ENCODE measurements at places on chromosomes 12 and 14.

- DNase-seq, result peak; percentile 38
These were observed 925 bp downstream of the DICER1 start for GRCh38 chr14:95156161-95157047.

DNA sequence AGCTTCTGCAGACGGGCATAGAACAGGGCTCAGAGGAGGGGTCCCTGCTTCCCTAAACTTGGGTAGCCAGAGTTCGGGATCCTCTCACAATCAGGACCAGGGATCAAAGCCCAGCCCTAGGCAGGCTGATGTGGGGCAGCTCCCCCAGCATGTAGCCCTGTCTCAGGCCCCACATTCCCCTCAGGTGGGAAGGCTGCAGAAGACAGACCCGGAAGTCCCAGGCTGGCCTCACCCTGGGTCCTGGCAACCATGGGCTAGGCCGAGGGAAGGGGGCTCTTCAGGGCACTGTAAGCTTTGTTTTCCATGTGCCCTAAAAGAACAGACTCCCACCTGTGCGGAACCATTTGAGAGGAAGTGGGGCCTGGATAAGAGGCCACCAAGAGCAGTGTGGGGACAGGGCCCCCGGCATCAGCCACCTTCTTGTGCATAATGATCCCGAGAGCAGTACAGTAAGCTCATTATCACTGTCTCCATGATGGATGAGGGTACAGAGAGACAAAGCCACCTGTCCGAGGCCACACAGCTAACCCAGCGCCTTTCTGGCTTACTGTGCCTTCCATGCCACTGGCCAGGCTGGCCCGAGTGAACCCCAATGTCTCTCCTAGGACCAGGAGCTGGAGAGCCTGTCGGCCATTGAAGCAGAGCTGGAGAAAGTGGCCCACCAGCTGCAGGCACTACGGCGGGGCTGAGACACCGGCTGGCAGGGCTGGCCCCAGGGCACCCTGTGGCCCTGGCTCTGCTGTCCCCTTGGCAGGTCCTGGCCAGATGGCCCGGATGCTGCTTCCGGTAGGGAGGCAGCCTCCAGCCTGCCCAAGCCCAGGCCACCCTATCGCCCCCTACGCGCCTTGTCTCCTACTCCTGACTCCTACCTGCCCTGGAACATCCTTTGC lies 11.5 kb downstream of the CHGA start:
- DNase-seq, result no peak

- DNase-seq, result no peak
These were observed 208.8 kb upstream of the LRFN5 start for GRCh38 chr14:41397926-41398325.

DNA sequence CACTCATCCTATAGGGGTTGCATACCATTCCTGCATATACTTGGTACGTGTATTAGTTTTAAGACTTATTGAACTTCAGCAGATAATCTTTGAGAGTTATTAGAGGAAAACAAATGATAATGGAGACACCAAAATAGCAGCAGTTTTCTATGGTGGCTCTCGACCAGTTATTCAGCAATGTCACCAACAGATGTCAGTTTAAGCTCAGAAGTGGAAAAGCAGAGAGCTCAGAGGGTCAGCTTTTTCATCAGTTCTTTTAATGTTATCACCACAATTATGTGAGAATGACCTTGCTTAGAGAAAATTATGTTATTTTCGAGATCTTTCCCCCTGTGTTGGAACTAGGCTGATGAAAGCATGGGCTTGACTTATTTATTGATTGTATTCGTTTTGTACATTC lies 32.0 kb downstream of the PTPN11 start:
- DNase-seq, result no peak

GRCh38 chr12:96497855-96498254 lies 8.5 kb downstream of the CFAP54 start:
- DNase-seq, result no peak

DNA sequence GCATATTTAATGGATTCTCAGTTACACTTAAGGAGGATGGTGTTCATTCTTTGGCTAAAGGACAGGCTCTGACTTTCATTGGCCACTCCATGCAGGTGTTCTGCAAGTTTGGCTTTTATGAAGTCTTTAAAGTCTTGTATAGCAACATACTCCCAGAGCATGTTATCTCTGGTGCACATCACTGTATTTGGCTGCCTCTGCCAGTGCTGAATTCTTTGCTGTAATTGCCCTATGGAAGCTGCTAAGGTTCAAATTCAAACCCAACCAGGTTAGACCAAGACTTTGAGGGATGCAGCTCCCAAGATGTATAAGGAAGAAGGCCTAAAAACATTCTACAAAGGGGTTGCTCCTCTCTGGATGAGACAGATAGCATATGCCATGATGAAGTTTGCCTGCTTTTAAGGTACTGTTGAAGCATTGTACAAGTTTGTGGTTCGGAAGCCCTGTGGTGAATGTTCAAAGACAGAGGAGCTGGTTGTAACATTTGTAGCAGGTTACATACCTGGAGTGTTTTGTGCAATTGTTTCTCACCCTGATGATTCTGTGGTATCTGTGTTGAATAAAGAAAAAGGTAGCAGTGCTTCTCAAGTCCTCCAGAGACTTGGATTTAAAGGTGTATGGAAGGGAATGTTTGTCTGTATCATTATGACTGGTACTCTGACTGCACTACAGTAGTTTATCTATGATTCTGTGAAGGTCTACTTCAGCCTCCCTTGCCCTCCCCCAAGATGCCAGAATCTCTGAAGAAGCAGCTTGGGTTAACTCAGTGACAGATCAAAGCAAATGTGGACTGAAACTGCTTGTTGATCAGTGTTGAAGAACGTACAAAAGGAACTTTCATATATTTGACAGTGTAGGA lies 19.4 kb downstream of the TMEM116 start:
- DNase-seq, result no peak

- DNase-seq, result no peak
These were observed 143.1 kb downstream of the ZNF664 start for GRCh38 chr12:124115976-124116690.

GRCh38 chr12:75727577-75727976 lies 216.2 kb upstream of the KRR1 start:
- DNase-seq, result no peak

DNA sequence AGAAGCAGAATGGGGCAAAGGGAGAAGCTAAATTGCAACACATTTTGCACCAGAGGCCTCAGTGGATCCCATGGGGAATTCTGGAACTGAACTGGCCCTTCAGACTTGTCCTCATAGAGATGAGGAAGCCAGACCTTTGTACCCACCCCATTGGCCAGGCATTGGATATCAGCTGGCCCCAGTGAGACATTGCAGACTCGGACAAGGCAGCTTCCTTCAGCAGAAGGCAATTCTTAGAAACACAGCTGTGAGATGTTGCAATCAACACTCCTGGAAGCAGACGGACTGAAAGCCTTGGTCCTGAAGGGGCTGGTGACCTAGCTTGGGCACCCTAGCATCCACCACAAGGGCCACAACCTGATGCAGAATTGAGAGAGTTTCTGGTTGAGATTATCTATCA lies 218.1 kb downstream of the MSRB3 start:
- peak; percentile 22 for DNase-seq

DNA sequence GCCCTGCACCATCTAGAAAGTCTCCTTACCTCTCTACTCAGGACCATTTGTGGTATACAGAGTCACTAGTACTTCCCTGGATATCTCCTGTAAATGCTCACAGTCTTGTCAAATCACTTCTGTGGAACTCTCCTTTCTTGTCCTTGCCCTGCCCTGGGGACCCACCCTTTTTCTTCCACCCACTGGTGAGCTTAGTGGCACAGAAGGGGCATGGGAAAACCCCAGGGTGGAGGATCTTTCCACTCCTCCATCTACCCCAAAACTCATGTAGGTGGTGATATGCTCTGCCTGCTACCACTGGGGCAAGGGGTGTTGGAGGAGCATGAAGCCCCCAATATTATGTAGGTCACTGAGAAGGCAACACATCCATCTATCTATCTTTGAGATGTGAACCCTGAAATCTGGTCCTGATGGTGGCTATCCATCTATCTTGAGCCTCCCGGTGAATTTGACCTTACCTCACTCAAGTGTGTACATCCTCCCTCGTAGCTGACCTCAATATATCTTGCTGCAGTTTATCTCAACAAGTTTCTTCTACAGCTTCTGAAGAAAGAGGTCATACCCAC lies 943 bp downstream of the TESPA1 start:
- DNase-seq, result no peak

DNA sequence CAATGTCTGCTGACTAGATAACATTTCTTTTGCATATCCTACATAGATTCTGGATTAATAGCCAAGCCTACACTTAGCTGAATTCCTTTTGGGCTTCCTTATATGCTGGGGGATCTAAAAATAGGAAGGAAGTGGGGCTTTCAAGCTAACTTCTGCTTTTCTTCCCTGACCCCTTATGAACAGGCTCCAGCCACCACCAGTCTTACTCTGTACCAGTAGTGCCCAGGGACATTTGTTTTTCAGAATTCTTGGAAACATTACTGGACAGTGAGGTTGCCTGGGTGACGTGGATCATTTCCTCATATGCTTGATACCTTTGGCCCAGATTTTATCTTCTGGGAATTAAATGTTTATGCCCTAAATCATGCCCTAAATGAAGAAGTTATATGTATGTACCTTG lies 55.9 kb upstream of the SRRM4 start:
- DNase-seq, result no peak

- peak; percentile 42 for DNase-seq
These were observed 27.0 kb upstream of the EEA1 start for GRCh38 chr12:92955997-92956663.

DNA sequence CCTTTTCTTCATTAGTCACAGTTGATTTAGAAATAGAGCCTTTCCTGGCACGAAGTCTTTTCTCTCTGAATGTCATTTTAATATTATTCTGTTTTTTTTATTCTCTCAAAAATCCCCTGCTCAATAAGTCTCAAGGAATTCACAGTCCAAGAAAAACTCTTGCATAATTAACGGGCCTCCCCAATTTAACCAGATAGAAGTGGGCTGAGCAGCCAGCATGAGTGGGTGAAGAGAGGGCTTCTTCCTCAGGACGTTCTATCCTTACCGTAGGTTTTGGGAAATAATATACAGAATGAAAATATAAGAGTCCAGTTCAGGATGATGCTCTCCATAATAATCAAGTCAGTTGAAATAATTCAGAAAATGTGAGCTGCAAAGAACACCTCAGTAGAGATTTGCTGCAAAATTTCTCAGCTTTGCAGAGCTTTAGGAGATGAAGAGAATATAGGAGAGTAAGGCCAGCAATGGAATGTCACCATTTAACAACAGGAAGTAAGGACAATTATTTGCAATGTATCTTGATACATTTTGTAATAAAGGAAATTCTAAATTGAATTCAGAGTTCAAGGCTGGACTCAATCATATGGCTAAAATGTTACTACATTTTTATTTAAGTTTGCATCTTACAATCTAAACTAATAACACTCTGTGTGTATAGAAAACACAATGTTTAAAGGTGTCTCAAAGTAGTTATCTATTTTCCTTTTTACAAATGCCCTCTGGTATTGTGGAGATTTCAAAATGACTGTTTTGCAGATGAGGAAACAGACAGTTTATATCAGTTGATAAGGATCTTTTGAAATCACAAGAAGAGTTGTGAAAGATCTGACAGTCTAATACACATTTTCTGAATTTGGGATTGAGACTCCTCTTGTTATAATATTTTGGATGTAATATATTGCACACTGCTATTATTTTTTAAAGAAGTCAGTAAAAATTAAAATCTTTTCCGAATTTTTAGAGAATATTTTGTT lies 1724.1 kb upstream of the SEL1L start:
- no peak for DNase-seq

DNA sequence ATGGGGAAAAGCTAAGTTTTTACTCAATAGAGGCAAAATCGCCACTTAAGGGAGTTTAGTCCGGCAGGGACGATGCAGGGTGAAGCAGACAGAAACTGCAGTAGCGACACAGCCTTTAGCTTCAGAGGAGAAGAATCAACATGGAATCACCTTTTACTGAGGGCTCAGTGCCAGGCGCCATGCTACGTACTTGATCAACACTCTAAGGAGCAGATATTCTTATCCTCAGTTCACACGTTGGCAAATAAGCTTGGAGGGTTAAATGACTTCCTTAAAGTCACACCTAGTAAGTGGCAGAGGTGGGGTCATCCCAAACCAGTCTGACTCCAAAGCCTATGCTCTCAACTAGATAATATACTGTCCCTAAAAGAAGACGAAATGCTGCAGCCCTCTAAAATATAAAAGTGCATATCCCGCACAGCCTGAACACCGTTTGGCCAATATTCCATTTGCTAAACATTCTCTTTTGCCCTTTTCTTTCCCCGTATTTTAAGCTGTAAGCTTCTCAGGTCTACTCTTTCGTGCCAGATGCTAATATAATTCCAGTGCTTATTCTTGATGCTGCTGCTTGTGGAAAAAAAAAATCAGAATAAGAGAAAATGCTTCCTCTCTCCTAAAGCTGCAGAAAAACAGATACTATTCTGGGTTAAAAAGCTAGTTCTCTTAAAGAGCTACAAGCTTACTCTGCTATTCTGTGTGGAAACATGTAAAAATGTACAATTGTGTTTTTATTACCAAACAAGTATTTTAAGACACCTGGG lies 10.9 kb downstream of the CCDC92 start:
- DNase-seq, result no peak

GRCh38 chr12:111014547-111014946 lies 94.2 kb upstream of the MYL2 start:
- no peak for DNase-seq

GRCh38 chr12:27429606-27430005 lies 16.9 kb upstream of the SMCO2 start:
- DNase-seq, result no peak

DNA sequence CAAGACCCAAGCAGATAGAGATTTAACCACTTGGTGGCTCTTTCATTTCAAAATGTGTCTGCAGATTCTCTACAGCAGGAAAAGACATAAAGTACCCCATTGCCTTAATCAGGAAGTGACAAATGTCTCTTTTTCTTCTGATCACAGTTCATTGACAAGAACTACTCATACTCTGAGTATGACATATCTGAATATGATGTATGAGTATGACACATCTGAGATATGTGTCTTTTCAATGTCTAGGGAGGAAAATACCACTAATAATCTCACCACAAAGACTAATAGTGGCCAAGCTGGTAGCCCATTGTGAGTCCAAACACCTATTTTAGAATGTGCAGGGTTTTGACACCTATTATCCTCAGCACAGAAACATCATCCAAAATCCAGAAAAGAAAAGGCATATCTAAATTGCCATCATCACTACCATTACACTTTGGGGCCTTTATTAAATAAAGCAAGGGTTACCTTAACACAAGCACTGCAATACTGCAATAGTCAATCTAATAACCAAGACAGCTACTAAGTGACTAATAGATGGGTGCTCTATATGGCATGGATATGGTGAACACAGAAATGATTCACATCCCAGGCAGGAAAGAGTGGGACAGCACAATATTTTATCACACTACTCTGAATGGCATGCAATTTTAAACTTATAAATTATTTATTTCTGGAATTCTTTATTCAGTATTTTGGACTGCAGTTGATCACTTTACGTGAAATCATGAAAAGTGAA lies 243.7 kb upstream of the FAR2 start:
- DNase-seq, result no peak

GRCh38 chr14:84555493-84555892 lies 974.5 kb upstream of the FLRT2 start:
- DNase-seq, result no peak

- DNase-seq, result no peak
These were observed 103.8 kb upstream of the ETV6 start for GRCh38 chr12:11545484-11546330.

DNA sequence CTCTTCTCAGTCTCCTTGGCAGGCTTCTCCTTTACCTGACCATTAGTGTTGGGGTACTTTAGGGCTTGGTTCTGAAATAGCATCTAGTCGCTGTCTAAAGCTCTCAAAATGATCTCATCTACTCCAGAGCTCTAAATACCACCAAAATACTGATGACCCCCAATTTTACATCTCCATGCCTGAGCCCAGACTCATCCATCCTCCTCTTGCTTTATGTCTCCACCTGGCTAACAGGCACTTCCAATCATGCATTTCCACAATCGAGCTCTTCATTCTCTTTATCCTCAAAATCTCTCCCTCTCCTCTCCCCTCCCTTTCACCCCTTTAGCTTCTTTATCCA lies 40.5 kb upstream of the PTGR2 start:
- DNase-seq, result no peak

All from AG08395 (cell line).